ENCODE measurements at places on chromosomes 13 and 19.

GRCh38 chr19:6260912-6261650 is 18.7 kb downstream of the MLLT1 start:
- no peak for DNase-seq

- no peak for DNase-seq
These were observed 505.0 kb upstream of the GPC6 start for GRCh38 chr13:92721620-92722019.

DNA sequence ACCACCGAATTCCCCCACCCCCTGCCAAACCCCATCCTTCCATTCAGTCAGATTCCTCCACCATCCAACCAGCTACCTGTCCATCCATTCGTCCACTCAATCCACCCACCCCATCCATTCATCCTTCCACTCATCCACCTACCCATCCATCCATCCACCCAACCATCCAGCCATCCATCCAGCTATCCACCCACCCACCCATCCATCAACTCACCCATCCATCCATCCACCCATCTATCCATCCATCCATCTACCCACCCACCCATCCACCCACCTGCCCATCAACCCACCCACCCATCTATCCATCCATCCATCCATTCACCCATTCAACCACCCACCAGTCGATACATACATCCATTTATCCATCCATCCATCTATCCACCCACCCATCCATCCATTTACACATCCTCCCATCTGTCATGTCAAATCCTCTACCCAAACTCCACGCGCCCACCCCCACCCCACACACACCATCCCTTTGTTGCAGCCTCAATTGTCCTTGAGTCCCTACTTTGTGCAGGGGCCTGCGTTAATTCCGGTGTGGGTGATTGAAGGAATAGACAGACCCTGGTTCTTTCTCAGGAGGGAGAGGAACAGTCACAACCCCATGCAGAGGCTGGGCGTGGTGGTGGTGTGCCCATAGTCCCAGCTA is 5.3 kb upstream of the SLC5A5 start:
- DNase-seq: no peak

- DNase-seq: no peak
These were observed 3.9 kb downstream of the SIX5 start for GRCh38 chr19:45764945-45765701.

DNA sequence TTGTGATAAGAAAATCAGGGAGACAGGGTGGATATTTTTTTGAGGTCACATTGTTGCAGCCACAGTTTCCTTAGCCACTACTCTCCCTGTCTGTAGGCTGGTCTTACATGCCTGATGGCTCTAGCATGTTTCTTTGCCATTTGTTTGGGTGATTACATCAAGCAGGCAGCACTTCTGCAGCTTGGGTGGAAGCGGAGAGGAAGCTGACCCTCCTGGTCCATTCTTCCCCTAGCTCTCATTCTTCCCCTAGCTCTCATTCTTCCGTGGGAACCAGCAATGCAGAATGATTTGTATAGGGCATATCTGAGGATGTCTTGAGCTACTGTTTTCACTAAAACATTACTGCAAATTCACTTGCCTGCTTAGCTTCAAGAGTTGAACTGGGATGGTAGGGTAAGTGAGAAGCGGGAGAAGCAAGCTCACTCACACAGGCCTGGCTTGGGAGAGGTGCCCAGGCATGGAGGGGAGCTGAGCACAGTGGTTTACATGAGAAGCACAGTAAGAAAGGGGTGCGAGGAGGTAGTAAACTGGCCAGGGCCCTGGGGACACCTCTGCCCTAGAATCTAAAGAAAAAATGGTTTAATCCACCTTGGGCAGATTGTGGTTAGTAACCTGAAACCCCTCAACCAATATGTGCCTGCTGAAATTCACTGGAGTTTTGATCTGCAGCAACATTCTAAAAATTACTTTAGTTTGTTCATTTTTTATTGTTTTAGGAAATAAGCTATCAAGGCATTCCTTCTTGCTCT is 538.9 kb downstream of the RFC3 start:
- DNase-seq: no peak

DNA sequence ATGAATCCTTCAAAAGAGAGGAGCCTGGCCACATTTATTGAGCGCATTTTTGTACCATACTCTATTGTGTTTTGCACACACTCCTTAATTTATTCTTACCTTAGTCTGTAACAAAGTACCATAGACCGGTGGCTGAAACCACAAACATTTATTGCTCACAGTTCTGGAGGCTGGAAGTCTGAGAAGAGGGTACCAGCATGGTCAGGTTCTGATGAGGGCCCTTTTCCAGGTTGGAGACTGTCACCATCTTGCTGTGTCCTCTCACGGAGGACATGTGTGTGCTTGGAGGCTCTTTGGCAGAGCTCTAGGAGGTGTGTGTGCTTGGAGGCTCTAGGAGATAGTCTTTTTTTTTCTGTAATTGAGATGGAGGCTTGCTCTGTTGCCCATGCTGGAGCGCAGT is 2.1 kb downstream of the ZNF331 start:
- no peak for DNase-seq

GRCh38 chr13:40479196-40479845 is 187.1 kb downstream of the FOXO1 start:
- no peak for DNase-seq

DNA sequence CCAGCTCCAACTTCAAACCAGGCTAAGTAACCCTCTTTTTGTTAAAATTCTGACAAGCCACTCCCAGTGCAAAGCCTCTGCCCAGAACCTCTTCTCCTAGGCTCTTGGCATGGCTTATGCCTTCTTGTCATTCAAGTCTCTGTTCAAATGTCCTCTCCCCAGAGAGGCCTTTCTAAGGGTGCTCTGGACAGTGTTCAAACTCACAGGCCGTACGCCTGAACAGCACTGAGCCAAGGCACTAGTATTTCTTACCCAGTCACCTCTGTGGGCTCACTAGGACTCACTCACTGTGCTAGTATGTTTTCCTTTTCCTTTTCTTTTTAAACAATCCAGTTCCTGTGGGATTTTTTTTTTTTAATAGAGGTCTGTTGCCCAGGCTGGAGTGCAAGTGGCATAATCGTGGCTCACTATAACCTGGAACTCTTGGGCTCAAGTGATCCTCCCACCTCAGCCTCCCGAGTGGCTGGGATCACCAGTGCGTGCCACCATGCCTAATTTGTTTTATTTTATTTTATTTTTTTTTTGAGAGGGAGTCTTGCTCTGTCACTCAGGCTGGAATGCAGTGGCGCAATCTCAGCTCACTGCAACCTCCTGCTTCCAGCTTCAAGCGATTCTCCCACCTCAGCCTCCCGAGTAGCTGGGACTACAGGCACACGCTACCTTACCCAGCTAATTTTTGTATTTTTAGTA is 2.3 kb upstream of the ASF1B start:
- no peak for DNase-seq

DNA sequence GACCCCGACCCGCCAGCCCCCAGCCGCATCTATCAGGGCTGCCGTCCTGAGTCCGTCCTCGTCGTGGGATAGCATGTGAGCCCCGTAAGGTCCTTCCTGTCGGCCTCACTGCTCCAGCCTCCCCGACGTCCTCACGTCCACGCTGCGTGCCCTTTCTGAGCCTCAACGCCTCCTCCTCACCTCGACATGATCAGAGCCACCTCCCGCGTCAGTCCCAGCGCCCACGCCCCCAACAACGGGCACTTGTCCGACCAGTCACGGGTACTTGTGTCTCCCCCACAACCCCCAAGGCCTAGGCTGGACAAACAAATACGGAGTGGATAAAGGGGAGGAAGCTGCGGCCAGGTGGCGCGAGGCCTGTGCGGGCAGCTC is 665 bp downstream of the ZNF497 start:
- peak; percentile 19 for DNase-seq

DNA sequence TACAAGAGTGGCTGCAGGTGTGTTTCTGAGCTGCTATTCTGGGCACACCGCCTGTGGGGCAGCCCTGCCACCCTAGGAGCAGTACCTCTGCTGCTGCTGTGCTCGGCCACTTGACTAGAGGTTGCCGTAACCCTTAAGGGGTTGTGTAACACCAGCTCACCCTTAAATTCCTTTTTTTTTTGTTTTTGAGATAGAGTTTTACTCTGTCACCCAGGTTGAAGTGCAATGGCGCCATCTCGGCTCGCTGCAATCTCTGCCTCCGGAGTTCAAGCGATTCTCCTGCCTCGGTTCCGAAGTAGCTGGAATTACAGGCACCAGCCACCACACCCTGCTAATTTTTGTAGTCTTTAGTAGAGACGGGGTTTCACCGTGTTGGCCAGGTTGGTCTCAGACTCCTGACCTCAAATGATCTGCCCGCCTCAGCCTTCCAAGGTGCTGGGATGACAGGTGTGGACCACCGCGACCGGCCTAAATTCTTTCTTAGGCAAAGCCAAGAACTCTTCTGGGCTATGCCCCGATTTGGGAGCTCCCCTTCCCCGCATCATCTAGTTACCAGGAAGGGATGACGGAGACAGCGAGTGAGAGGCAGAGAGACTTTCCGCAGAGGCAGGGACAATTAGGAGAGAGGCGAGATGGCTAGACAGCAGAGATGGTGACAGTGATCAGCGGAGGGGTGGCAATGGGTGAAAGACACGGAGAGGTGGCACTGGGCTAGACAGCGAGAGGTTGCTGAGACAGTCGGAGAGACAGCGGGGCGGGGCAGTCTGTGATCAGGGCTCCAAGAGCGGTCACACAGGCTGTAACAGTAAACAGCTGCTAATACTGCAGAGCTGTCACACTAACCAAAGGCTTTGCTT is 4.4 kb upstream of the LILRA5 start:
- no peak for DNase-seq

GRCh38 chr19:3054972-3055740 is 7.1 kb downstream of the TLE5 start:
- DNase-seq: no peak

DNA sequence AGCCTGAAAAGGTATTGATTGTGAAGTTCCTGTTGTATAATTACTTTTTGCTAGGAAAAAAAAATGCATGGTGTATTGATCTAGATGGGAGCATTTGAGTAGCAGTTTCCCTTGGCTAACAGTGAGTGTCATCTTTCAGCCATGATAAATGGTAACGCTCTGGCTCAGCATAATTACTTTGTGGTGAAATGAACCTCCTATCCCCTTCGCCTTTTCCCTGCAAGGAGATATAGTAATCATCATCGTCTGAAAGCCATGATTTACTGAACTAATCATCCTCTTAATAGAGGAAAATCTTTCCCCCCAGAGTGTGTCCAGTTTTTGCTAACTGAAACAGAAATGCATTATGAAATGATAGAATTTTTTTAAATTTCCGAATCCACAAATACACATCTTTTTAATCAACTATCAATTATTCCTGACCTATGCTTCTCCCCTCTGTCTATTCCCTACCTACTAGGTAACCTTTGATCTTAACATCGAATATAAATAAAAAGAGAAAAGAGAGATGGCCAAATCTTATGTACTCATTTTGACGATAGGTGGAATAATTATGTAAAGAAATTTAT is 88.7 kb downstream of the MAB21L1 start:
- DNase-seq: no peak

GRCh38 chr13:110446575-110446890 is 115.0 kb downstream of the RAB20 start:
- DNase-seq: no peak

DNA sequence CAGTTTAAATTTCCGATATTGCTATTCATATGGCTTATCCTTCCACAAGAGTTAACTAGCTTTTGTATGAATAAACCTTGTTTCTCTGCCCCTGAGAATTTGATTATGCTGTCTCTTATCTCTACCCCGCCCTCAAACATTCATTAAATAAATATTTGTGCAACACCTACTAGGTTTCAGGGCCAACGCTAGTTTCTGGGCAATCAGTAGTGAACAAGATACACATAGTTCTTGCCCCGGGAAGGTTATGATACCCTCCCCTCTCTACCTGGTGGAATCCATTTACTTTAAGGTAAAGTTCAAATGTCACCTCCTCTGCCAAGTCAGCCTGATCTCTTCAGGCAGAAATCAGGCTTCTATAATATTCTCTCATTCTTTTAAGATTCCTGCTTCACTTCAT is 16.6 kb upstream of the USP12 start:
- DNase-seq: no peak

DNA sequence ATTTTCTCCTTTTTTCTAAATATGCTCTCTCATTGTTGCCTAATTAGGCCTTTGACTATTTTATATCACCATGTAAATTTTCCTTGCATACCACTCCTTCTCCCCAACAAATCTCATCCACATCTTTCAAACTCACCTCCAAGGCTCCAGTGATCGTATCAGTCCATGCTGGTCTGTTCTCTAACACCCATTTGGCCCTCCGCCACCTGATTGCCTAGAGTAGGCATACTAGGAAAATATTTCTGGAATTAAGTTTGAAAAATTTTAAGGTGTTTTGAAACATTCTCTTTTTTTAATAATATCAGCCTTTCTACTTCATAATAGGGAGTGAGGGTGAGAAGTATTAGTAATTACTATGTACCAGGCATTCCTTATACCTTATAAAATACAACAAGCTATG is 473.9 kb downstream of the FGF9 start:
- no peak for DNase-seq

DNA sequence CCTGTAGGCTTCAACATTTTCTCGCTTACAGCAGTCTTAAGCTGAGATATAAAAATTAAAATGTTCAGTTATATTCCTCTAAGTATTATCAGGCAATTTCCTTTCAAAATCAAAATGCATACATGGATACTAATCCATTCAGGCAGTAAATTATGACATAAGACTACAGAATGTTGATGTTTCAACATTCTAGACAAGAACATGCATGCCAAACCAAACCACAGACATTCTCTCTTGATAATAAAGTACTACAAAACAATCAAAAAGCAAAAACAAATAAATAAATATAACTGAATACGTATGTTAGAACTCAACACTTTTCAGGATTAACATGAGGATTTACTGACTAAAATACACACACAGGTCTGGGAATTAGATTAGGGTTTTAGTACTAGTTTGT is 7.7 kb downstream of the DIS3 start:
- no peak for DNase-seq

GRCh38 chr13:31409678-31410356 is 210.0 kb downstream of the B3GLCT start:
- DNase-seq: no peak

DNA sequence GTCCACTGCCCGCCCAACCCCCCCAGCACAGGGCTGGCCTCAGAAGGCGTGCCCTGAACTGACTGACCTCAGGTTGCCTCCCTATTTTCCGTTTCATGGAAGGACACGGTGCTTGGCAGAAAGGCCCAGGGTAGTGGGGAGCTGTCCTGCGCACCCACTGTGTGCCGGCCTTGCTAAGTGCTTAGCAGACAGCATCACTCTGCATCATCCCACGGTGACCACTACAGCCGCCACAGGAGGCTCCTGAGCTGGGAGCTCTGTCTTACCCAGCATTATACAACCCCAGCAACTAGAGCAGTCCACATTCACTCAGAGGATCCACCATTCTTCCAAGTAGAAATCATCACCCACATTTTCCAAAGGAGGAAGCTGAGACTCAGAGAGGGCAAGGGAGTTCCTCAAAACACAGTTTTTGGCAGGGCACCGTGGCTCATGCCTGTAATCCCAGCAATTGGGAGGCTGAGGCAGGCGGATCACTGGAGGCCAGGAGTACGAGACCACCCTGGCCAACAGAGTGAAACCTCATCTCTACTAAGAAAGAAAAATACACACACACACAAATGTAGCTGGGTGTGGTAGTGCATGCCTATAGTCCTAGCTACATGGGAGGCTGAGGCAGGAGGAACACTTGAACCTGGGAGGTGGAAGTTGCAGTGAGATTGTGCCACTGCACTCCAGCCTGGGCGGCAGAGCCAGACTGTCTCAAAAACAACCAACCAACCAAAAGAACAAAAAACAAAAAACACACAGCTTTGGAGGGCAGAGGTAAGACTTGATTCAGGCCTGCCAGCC is 1.6 kb downstream of the SBK2 start:
- no peak for DNase-seq
